ENCODE measurements at places on chromosomes 16 and 17.

DNA sequence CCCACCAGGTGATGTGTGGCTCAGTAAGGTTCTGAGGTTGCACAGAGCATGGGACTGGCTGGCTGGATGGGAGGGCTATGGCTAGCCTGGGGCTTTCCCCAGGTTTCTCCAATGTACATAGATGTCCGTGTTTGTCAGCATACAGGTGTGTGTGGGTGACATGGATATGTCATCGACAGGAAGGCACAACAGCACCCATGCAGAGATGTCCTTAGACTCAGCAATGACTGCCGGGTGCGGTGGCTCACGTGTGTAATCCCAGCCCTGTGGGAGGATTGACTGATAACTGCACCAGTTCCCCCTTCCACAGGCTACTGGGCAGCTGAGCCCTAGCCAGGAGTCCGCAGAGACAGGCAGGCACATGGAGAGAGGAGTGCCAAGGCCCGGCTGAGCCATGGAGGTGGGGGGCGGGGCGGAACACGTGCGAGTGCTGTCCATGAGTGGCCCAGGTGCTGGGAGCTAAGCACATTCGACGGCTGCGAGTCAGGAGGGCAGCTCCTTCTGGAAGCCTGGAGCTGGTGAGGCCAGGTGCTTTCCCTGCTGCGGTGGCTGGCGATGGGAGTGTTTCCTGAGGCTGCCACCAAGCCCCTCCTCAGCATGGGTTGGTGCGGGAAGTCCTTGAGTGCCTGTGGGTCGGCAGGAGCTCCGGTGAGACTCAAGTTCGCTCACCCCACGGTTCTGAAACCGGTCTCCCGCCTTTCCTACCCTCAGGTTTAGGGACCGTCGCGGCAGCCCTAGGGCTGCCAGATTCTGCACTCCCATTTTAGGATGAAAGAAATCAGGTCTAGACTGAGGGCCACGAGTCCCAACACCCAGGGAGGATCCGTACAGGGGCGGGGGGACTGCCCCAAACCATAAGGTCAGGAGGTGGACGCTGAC, 858 bp upstream of the ASPSCR1 start:
- DNase-seq: no peak

- DNase-seq: no peak
These were observed 5.0 kb downstream of the PRSS27 start for GRCh38 chr16:2715064-2715463.

- DNase-seq: no peak
These were observed 238.8 kb upstream of the CDH5 start for GRCh38 chr16:66127459-66128370.

DNA sequence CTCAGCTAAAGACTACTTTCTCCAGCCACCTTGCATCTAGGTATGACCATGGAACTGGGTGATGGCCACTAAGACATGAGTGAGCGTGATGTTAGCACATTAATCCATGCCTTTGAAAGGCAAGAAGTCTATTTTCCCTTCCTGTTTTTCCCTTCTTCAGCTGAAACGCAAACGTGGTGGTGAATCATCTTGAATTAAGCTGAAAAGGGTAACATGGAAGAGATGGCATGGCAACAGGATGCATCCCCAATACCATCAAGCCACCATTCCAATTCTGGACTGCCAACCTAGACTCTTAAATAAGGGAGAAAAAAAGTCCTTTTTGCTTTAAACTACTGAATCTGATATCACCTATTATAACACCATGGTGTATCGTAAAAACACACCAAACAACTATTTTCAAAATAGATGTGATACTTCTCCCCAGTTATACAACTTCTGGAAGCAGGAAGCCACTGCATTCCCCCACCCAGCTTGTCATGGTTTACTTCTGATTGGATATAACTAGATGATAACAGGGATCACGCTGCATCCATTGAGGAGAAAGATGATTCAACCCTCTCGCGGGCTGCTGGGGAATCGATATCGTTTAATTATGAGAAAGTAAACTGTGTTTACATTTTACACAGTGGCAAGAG, 368.6 kb downstream of the CDH13 start:
- DNase-seq: no peak

DNA sequence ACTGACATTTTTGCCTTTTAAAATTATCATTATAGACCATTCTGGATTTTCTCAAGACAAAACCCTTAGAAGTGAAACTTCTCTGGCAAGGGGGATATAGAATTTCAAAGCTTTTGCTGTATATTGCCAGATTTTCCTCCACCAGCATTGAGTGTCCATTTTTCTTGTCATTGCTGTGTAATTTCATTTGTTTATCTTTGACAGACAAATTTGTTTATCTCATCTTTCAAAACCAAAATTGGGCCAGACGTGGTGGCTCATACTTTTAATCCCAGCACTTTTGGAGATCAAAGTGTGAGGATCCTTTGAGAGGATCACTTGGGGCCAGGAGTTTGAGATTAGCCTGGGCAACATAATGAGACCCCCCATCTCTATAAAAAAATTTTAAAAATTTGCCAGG, 16.0 kb upstream of the ARL2BP start:
- no peak for DNase-seq

DNA sequence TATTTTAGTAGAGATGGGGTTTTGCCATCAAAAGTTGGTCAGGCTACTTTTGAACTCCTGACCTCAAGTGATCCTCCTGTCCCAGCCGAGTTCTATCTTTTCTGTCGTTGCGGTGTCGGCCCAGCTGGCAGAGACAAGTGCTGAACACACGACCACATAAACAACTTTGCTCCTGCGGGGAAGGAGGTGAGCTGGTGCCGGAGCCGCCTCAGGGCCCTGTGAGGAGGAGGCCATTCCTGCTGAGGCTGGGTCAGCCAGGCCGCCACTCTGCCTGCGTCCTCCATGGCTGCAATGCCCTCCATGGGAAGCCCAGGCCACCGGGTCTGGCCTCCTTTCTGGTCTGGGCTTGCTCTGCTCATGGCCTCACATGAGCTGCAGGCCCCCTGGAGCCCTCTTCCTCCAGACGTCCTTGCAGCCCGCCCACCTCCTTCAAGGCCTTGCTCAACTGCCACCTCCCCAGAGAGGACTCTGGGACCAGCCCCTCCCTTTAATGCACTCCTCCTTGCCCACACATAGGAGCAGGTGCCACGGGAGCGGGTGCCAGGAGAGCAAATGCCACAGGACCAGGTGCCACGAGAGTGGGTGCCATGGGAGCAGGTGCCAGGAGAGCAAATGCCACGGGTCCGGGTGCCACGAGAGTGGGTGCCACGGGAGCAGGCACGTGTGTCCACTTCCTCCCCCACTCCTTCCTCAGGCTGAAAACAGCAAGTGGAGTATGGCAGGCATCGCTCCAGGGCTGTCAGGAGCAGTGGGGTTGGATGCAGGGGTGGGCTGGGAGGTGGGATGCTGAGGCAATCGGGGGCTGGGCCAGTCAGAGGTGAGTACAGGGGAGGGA, 28.4 kb upstream of the CBFA2T3 start:
- DNase-seq: no peak

- DNase-seq: no peak
These were observed 646.1 kb downstream of the CDH11 start for GRCh38 chr16:64475627-64476351.

DNA sequence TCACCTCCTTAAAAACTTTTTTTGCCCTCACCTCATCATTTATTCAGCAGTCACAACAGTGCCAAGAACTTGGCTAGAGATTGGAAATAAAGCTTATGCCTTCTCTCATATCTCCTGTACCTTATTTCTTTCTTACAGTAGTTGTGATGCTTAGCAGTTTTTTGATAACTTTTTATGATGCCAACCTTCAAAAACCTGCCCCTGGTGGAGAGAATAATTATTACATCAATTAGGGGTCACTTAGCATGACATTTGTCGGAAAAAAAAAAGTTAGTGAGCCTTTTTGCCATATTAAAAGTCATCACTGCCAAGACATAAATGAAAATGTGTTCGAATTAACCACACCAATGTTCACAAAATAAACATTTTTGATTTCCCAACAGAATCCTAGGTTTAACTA, 296.6 kb downstream of the WWOX start:
- no peak for DNase-seq

DNA sequence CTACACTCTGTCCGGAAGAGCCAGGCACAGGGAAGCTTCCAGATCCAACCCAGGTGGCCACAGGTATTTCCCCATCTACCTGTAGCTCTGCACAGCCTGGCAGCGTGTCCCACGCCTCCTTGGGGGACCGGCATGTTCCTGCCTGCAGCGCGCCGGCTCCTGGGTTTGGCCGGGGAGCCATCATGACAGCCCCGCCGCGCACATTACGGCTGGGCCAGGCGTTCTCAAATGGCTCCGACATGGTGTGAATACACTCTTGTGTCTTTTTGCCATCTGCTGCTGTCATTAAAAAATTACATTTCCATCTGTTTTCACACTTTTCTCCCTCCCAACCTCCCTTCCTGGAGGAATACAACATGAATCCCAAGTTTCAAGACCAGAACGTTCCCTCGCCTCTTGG, 8.0 kb upstream of the GINS2 start:
- DNase-seq: no peak

DNA sequence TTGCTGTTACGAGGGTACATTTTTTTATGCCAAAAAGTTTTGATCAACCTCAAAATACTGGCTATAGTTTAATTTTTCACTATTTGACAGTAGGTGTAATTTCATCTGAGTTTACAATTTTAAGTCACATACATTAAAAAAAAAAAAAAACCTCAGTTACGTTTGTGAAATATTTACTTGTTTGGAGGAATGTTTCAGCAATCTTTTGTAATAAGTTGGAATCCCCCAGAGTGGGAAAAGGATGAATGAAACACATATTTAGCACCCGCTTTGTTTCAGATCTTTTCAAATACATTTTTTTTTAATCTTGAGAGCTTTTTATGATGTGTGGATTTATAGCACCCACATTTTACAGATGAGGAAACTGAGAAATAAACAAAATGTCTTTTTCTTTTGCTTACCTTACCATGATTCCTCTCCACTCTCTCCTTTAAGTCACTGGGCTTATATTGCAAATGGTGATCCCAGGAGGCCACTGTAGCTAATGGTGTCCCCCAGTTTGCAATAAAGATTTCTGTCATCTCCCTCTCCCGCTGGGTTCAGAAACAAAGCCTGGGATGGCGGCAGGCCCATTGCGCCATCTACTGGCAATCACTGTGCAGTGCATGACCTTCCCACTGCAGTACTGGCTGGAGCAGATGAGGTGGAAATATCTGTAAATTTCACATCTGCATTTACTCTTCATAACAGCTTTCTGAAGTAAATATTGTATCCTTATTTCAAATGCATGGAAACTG, 27.7 kb downstream of the TBC1D3B start:
- DNase-seq: peak; percentile 38

DNA sequence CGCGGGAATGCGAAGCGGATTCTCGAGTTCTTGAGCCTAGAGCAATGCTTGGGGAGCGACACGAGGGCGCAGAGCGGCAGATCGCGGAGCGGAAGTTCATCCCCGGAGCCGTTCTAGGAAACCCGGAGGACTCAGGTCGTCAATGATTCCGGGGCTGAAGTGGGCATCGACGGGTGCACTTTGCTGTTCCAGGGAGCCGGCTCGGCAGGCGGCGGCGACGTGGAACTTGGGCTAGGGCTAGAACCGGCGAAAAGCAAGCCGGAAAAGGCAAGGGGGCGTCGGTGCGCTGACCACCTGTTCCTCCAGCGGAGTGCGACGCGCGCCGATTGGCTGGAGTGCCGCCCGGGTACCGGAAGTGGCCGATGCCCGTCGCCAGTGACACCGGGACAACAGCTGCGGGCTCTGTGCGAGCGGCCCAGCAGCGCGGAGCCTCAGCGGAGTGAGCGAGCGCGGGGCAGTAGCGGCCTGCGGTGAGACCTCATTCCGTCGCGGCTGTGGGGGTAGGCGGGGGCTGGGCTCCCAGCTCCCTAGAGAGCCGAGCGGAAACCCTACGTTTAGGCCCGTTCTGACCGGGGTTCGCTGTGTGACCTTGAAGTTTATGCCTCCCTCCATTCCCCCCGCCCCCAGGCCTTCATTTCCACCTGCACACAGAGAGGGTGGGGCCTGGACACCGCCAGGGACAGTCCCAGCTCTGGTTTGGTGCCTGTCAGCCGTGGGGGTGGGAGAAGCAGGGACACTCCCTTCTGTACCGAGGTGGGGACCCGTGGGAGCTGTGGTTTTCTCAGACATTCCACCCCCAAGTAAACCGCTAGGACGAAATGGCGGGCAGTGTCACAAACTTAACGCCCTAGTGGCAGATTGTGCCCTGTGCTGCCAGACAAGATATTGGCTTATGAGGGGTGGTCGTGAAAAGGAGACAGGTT, at the start of gene ZFP3:
Gene ZFP3 (plus strand): TSS at position 362 of the 923 bp plus-strand sequence. CDS start 13,038 bp downstream, outside the sequence.
- DNase-seq: peak; percentile 42

GRCh38 chr17:50143461-50144176, 6.9 kb downstream of the PPP1R9B start:
- DNase-seq: no peak

- DNase-seq: no peak
These were observed 4.2 kb downstream of the GIT1 start for GRCh38 chr17:29585080-29585751.

DNA sequence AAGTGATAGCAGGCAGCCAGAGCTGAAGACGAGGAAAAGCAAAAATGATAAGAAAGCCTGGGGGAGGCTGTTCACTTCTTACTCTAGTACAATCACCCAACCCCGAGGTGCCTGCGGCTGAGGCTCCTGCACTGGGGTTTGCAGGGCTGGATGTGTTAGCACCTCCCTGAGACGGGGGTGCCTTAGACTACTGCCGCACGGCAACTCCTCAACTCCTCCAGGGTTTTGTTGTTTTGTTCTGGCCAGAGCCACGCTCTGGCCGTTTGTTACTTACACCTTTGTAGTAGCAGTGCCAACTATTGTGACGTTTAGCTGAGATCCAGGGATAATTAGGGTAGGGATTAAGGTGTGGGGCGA, 51.5 kb downstream of the LDHD start:
- no peak for DNase-seq

DNA sequence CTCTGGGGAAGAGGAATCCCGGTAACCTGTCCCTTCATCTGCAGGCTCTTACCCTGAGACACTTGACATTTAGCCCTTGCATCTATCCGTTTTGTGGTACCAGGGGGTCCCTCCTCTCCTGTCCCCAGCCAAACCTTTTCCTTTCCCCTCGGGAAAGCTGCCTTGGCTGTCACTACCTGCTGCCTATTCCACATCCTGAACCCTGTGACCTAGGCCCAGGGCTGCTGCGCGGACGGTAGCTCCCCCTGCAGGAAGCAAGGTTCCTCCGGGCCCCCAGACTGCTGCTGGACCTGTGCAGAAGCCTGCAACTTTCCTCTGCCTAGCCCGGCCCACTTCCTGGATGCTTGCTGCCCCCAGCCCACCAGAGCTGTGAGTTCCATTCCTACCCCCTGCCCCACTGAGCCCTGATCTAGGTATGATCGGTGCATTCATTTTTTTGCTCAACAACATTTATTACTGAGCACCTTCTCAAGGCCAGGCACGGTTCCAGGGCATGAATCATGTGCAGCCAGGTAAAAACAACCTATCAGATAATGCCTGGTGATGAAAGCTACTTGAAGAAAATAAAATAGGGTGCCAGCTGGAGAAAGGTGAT, 10.5 kb upstream of the ALDOA start:
- DNase-seq: no peak

DNA sequence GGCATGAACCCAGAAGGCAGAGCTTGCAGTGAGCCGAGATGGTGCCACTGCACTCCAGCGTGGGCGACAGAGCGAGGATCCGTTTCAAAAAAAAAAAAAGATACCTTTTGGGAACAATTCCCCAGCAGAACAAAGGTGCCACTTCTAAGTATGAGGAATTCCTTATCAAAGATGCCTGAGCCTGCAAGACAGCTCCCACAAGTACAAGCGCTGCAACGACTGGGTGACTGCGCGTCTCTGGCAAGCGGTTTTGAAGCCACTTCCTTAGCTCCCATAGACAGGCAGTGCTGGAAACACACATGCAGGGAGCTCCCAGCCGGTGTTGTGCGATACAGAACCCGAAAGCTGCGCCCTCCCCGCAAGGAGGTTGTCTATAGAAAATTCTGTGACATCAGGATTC, 60.5 kb downstream of the ADCY9 start:
- no peak for DNase-seq

All from stimulated activated CD4-positive, alpha-beta T cell treated with anti-CD3 and anti-CD28 coated beads, Interleukin-1b, Interleukin-23, amount 100 ng/mL, for 1 hour (primary cell).